DMS153 (cell line): ENCODE measurements at places on chromosomes 12 and 14.

DNA sequence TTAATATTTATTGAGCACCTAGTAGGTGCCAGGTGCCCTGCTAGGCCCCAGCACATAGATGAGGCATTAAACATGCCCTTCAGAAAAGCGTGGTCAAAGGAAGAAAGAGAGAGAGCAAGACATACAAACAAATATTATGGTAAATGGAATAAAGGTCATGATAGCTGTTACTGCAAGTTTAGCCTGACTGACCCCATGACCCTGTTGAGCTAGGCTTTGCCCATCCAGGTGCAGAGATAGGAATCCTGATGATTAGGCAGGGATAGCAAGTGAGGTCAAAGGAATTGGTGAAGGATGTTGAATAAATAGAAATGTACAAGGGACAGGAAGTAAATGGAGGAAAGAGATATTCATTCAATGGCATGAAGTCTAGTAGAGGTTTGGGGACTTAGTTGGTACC lies 33.4 kb upstream of the SLC15A5 start:
- DNase-seq = no peak

DNA sequence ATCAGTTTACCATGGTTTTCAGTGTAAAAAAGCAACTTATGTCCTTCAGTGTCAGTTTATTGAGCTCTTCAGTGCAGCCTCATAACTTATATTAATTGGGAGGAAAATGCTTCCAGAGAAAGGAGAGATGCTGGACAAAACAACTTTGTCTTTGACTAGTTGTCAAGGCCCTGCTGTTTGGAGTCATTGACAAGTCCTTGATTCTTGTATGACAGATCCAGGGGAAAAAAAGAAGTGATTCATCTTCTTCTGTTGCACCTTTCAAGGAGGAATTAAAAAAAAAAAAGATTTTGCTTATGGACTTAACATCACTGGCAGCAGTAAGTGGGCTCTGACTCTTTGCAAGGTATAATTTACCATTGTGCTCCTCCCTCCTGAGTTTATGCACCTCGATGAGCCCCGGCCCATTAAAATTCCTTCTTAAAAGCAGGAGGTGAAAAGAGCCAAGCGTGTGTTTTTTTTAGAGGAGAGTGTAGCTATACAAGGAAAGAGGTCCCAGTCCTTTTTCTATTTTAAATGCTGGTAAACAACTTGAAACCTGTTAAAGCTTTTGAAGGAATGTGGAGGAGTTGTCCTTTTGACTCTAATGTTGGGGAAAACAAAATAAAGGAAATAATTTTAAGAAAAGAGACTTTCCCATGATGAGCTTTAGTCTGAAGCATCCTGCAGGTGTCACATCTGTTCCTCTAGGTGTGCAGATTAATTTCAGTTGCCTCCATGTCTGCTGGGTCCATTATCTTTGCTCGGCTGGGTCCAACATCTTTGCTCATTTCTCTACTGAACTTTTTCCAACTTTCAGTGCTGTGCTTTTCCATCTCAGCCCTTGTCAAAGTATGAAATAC lies 431.6 kb downstream of the RAD51B start:
- DNase-seq = no peak

DNA sequence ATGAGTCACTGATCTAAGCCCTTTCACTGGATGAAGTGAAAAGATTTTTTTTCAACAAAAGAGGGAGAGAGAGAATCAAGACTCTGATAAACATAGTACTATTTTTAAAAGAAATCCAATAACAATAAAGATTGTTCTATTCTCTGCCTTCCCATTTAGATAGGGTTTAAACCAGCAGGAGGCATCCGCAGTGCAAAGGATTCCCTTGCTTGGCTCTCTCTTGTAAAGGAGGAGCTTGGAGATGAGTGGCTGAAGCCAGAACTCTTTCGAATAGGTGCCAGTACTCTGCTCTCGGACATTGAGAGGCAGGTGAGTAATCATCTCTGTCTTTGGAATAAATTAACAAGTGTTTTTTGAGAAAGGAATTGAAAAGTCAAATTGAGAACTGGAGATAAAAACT lies 124.9 kb downstream of the DERA start:
- no peak for DNase-seq

DNA sequence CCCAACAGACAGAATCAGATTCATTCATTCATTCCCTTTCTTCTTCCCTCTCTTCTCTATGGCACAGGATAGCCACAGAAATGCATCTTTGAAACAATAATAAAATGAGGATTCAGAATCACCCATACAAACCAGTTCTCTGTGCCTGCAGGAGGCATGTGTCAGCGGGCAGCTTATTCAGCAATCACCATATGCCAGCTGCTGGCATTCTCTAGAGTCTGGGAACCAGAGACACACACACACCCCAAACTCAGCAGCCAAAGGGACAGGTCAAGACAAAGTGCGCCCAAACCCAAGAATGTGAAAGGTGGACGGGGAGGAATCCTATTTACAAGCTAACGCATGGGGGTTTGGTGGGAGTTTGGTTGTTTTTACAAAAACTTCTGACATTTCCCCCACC lies 14.1 kb downstream of the ARF3 start:
- DNase-seq = no peak

DNA sequence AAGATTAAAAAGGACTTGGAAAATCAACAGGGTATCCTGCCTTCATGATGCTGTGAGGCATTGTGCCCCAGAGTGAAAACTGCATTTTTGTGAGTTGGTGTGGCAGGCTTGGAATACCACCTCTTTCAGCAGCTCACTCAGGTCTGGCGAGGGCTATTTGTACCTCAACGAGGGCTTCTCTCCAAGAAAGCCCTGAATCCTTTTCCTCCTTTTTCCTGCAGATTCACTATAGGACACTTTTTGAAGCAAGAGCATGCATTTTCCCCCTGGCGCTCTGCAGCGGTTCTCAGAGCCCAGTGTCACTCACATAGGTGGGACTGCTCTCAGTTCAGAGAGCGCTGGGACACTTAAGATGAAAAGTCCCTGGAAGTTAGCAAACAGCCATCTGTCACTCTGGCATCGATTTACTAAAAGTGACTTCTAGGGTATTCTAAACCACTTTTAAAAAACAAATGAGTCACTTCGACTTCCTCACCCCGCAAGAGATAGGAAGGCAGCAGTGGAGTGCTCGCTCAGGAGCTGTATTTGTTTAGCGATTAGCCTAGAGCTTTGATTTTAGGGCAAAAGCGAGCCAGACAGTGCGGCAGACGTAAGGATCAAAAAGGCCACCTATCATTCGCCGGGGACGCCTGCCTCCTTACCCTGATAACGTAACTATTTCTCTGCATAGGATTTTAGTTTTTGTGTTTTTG lies 782 bp upstream of the LGR5 start:
- DNase-seq = no peak

GRCh38 chr12:2775431-2775830 lies 19.3 kb upstream of the FKBP4 start:
- DNase-seq = no peak

DNA sequence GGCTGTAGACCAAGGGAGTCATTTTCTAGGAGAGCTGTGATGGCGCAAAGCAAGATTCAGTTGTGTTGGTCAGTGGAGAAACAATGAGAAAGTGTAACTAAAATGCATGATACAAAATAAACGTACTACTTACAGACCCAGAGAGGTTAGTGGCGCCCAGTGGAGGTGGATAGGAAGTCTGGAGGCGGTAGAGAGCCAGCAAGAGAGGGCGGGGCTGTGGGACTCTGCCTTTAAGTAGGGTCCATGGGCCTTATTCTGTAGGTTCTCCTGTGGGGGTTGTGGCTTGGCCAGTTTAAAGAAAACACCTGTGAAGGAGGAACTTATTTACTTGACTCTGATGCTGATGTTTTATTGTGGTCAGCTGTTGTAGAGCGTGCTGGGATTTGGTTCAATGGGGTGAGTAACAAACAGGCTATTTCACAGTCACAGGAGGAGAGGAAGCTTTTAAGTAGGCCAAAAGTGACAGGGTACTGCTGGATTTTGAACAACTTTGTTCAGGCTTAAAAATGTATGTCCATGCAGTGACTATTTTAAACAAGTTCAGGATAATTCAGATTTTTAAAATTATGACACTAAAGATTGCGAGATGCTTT lies 1097.7 kb downstream of the TMTC2 start:
- no peak for DNase-seq

DNA sequence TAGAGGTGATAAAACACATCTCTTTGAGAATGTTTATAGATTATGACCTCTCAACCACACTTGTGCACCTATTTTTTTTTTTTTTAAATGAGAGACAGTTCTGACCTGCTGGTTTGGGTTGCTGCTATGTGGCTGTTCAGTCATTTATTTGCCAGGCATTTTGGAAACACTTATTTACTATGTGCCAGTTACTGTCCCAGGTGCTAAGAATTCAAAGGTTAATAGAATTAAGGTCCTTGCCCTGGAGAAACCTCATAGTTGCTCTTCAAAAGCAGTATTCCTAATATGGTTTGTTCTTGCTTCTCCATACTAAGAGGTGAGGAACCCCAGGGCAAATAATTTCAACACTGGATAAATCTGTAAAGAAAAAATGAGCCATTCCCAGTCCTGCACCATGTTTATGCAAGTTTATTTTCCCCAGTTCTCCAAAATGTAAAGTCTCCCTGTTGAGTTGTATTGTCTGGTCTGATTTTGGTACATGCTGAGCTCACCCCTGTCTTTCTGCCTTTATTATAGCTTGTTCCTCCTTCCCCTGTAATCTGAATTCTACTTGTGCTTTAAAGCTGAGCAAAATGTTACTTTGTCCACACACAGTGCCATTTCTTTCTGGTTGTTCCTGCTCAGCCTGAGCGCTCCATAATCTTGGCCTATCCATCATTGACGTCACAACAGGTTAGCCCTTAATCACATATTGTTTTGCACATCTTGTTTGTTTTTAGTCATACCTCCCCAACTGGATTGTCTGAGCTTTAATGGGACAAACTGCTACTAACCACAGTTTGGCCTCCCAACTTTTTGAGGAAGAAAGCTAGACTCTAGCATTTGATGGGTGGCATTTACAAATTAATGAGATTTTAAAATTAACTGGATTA lies 56.7 kb downstream of the SRGAP1 start:
- no peak for DNase-seq

- no peak for DNase-seq
Measured at GRCh38 chr14:61388976-61389576, 67.7 kb downstream of the PRKCH start.
